Urothelium cell line (cell line): ENCODE measurements at places on chromosomes 13 and 19.

DNA sequence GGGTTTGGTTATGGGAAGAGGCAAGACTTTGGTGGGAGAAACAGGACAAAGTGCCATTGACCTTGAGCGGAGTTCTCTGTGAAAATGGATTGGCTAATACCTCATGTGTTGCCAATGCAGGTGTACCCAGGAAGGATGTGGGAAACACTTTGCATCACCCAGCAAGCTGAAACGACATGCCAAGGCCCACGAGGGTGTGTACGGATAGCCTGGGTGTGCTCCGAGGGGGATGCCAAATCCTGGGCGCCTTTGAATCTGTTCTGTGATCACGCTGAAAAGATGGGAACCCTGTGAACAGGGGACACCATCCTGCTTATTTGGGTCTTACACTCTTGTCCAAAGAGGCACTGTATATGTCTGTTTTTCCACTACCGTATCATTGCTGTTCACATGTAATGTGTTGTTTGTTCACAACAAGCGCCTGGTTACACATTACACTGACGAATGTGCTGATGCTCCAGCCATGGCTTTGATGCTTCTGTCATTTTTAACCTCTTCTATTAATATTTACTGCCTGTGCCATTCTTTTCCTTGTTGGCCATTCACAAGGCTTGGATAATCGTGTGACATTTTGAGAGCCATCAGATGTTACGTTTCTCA is 8.3 kb downstream of the GTF3A start:
- DNase-seq: no peak

GRCh38 chr13:68170961-68171360 is 940.8 kb upstream of the PCDH9 start:
- no peak for DNase-seq

DNA sequence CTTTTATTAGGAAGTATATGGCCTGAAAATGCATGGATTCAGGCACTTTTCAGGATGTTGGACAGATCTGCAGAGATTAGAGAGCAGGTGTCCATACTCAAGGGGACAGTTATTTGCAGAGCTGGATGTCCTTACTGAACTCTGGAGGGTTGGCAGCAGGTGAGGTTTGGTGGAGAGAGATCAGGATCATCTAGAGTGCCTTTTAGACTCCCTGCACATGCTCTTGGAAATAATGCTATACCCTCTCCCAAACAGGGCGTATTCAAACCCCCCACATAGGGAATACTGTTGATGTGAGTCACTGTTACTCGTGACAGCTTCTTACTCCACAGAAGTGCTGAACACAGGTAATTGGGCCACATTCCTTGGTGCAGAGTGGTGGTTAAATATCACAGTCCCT is 725.7 kb upstream of the SGCG start:
- peak; percentile 46 for DNase-seq

DNA sequence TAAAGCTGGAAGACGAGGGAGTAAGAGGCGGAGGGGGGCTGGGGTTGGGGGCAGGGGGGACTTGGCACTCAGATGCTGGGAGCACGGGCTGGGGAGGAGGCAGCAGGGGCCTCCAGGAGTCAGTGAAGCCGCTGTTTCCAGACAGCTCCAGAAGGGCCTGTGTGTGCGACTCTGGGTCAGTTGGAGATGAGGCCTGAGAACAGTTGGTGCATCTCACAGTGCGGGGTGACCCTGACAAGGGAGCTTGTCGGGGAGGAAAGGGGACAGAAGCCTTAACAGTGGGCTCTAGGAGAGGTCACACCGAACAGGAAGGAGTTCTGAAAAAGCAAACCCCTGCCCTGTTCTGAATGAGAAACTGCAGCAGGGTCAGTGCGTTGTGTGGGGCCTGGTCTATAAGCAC is 11.2 kb downstream of the NAXD start:
- no peak for DNase-seq

- DNase-seq: no peak
Observed at GRCh38 chr13:112741835-112742570, 52.2 kb downstream of the ATP11A start.

DNA sequence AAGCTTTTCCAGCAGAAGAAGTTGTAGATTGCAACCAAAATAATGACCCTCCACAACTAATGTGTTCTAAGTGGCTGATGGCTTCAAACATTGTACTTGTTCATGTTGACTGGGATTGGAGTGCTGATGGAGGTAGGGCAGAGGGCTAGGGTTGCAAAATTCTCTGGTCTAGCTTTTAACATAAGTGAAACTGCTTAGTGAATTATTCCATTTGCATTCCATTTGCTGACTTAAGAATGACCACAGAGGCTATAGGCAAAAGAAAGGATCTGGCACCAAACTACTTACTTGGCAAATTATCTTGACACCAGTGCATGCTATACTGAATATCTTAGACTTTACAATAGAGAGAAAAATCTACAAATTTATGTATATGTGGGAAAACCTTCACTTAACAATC is 287.0 kb downstream of the FGF9 start:
- no peak for DNase-seq

DNA sequence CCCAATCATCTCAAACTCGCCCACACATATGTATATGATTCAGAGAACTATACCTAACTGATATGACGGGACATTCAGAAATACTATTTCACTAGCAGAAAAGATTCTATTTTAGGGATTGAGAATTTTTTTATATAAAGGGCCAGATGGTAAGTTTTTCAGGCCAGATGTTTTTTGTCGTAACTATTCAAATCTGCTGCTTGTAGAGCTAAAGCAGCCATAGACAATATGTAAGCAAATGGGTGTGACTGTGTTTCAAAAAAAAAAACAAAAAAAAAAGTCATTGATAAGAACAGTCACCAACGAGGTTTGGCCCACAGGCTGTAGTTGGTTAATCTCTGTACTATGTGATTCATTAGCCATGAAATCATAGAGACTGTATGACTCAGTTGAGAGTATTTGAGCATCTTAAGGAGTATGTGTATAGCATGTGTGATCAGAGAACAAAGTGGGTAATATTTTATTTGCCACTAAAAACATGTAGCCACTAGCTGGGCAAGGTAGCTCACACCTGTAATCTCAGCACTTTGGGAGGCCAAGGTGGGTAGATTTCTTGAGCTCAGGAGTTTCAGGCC is 2724.7 kb downstream of the PCDH9 start:
- DNase-seq: no peak

DNA sequence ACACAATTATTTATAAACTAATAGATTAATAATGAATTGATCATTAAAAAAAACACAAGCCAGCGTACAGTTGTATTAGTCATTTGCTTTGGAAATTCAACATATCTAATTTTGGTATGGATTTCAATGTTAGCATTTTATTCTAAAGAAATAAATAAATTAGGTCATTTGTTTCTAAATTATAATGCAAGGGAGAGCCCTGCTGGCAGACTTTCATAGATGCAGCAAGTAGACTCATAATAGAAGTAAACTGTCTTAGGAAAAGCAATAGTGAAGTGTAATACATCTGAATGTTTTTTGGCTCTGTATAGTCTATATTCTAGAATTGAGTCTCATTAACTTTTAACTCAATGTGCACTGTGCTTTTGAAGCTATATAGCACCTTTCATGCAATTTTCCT is 982.4 kb upstream of the MIR17HG start:
- no peak for DNase-seq

DNA sequence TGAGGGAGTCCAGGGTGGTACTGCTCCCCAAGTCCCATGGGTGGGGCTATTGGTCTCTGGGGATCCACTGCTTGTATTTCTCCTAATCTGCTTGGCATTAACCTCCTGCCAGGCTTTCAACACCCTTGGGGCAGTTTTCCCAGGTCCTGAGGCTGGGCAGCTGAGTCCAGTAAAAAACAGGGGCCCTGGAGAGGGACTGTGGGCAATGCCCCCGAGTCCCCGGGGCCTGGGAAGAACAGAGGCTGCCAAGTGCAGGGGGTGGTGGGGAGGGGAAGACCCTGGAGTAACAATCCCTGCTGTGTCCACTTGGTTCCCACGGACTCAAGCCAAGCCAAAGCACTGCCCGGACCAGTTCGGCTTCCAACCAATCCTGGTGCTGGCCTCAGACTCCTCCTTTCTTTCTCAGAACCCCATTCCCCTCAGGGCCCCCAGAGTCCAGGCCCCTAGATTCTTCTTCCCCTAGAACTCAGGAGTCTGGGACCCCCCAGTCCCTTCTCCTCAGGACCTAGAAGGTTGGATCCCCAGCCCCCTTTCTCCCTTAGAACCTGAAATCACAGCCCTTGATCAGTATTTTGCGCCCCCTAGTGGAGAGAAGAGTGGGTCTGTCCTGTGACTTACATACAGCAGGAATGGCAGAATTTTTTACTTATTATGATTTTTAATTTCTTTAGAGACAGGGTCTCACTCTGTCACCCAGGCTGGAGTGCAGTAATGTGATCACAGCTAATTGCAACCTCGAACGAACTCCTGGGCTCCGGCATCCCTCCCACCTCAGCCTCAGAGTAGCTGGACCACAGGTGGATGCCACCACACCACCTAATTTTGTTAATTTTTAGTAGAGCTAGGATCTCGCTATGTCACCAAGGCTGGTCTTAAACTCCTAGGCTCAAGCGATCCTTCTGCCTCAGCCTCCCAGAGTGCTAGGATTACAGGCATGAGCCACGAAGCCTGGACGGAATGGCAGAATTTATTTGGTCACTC is 3.7 kb upstream of the CLPTM1 start:
- DNase-seq: peak; percentile 75

GRCh38 chr19:48724796-48725753 is 5.5 kb upstream of the MAMSTR start:
- DNase-seq: peak; percentile 72

DNA sequence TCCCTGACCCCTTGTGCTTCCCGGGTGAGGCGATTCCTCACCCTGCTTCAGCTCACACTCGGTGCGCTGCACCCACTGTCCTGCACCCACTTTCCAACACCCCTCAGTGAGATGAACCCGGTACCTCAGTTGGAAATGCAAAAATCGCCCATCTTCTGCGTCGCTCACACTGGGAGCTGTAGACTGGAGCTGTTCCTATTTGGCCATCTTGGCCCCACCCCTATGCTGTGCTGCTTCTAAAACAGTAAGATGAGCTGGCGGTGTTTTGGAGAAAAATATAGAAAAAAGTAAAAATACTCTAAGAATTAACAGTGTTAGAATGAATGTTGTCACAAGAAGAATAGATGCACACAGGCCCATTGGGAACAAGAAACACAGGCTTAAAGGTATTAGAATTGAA is 92.5 kb downstream of the ITGBL1 start:
- no peak for DNase-seq

DNA sequence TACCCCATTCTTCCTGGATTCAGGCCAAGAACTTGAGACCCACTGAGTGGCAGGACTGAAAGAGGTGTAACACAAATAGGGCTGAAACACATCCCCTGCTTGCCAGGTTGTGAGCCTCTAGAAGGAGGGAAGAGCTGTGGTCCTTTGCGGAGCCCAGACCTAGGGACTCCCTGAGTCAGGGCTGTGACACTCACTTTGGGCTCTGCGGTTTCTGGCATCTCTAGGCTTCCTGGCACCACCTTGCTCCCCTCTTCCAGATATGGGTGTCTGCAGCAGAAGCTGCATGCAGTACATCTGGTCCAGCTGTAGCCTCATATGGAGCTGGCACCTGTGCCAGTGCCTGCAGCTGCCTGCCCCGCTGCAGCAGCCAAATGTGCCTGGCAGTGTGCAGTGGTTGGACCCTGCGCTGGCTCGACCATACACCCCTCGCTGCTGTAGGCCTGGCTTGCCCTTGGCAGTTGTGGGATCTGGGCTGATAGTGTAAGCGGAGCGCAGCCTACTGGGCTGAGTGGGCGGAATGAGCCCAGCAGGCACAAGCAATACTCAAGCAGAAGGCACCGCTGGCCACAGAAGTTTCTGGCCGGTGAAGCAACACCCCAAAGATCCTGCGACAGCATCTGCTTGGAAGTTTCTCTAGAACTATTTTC is 290.4 kb downstream of the SLITRK6 start:
- no peak for DNase-seq

DNA sequence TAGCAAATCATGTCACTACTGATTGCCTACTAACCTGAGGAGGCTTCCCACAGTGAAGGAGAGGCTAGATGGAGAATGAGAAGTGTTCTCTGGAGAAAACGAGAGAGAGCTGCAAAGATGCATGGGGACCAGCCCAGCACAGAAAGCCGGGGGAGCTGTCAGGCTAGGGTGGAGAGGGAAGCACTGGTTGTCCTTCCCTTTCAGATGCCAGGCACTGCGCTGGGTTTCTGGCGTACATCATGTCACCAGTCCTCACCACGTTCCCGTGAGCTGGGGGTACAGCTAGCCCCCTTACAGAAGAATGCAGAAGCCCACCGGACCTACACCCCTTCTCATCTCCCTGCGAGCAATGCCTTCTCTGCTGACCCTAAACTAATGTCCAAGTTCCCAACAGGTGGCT is 86.0 kb downstream of the STK24 start:
- no peak for DNase-seq

- no peak for DNase-seq
Observed at GRCh38 chr13:77623806-77624205, 73.7 kb upstream of the SLAIN1 start.

- no peak for DNase-seq
Observed at GRCh38 chr13:99417201-99418102, 83.8 kb upstream of the TM9SF2 start.
